Activated naive CD8-positive, alpha-beta T cell treated with anti-CD3 and anti-CD28 coated beads, Interleukin-2, amount 50 U/mL, for 24 hours (primary cell): ENCODE measurements at places on chromosomes 1 and 21.

DNA sequence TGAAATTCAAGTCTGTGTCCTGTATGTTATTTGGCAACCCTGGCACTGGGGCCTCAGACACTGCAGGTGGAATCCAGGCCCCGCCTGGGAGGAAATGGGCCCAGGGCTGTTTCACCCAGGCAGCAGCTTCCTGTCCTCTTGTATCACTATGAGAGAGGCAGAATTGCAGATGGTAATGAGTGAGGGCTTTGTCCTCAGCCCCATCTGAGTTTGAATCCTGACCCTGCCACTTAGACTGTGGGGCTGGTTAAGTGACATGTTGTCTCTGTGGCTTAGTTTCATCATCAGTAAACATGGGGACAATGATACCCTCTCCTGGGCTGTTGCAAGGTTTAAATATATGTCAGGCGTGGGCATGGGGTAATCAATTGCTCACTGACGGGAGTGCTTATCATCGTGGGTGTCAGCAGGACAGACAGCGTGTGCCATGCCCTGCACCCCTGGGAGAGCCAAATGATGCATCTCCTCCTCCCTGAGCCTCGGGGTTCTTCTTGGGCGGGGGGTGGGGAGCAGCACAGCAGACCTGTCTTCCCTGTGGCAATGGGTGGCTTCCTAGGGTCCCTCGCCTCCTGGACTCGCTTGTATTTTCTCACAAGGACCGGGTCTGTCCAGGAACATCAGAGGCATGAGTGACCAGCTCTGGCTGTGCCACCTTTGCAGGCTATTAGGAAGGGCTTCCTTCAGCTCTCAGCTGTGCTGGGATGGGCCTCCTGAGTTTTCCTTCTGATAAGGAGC, 42.1 kb downstream of the ARHGEF10L start:
- no peak for DNase-seq

GRCh38 chr1:36781098-36781497, 253.2 kb downstream of the GRIK3 start:
- no peak for DNase-seq

- DNase-seq = no peak
Observed at GRCh38 chr1:214364386-214364785, 83.4 kb downstream of the SMYD2 start.

- DNase-seq = no peak
Observed at GRCh38 chr1:62325081-62325480, 5.8 kb upstream of the KANK4 start.

DNA sequence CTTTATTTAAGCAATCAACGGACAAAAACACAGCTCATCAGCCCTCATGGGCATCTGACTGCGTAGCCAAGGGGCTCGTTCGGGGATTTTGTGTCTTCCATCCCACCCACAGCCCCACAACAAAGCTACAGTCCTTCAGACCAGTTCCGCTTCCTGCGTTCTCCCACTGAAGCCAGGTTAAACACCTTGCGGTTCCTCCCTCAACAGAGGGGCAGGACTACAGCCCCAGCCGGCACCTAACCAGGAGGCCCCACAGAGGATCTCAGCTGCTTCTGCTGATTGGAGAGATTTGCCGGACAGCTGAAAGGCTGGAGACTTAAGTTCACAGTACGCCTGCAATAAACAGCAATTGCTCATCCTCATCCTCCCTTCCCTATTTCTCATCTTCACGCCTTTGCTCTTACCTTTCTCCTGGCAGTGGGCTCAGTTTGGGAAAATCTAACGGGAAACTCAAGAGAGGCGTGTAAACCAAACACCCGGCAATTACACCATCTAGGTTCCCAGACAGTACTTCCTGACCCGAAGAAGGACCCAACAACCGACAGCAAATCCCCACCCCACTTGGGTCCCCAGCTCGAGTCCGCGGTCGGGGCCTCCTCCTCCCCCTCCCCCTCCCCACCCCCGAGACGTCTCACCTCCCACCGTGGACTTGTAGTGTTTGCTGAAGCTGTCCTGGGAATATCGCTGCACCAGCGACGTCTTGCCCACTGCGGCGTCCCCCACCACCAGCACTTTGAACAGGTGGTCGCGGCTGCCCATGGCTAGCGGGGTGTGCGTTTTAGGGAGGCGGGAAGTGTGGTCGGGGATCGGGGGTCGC, 876 bp downstream of the RAB29 start:
- DNase-seq = peak; percentile 49

DNA sequence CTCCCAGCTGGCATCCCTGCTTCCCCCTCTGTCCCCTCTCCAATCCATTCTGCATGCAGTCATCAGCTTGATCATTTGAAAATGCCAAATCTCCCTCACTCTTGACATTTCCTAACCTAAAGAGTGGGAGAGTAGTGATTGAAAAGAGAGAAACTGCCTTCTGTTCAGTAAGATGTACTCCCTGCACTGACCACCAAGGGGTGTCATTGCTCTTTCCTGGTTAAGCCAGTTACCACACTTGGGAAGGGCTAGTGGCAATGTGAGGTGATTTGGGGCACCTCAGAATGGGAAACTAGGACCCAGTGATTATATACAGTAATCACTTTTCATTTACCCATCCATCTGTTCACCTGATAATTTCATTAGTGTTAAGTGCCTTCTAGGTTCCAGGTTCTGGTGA, 6.9 kb upstream of the TMEM269 start:
- peak; percentile 23 for DNase-seq

GRCh38 chr21:37658121-37658816, 258.0 kb downstream of the KCNJ6 start:
- no peak for DNase-seq

GRCh38 chr1:208467151-208467780, 223.1 kb upstream of the PLXNA2 start:
- DNase-seq = no peak

DNA sequence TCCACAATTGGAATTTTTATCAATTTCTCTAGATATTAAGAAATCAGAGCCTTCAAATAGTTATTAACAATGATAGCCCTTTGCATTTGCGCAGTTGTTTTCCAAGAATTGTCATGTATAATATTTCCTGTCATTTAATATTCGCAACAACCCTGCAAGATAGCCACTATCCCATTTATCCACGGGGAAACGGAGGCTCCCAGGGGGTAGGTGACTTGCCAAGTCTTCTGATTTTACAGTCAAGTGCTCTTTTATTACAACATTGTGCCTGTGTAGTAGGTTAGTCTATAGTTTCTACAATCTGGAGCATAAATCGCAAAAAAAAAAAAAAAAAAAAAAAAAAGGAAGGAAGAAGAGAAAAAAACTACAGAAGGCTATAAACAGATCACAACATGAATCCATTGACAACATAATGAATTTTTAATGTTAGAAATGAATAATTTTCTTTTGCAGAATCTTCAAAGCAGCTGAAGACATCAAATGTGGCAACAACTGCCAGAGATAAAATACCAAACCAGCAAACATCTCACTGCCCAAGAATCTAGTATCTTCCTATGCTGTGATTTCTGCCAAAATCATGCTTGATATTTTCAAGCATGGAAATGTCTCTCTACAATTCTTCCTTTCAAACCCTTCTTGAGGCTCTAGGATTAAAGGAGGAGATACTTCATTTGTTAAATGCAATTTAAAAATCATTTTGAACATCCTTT, 125.5 kb downstream of the PTPN14 start:
- no peak for DNase-seq

- DNase-seq = no peak
Observed at GRCh38 chr1:72623299-72623708, 341.0 kb upstream of the NEGR1 start.

DNA sequence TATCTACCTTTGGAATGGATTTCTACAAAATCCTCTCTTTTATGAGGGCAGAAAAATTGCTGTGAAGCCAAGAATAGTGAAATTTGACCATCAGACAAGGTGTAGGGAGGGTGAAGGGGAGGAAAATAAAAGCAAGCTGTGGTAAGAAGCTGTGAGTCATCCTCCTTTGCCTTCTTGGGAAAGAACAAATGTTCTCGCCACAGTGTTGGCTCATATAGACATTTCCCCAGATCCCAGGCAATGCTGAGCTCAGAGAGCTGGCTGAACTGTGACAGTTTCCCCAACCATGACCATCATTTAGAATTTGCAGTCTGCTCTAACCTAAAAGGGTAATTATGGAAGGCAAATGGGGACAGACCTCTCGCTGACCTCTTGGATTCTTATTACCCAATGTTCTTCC, 235.4 kb downstream of the PBX1 start:
- no peak for DNase-seq

DNA sequence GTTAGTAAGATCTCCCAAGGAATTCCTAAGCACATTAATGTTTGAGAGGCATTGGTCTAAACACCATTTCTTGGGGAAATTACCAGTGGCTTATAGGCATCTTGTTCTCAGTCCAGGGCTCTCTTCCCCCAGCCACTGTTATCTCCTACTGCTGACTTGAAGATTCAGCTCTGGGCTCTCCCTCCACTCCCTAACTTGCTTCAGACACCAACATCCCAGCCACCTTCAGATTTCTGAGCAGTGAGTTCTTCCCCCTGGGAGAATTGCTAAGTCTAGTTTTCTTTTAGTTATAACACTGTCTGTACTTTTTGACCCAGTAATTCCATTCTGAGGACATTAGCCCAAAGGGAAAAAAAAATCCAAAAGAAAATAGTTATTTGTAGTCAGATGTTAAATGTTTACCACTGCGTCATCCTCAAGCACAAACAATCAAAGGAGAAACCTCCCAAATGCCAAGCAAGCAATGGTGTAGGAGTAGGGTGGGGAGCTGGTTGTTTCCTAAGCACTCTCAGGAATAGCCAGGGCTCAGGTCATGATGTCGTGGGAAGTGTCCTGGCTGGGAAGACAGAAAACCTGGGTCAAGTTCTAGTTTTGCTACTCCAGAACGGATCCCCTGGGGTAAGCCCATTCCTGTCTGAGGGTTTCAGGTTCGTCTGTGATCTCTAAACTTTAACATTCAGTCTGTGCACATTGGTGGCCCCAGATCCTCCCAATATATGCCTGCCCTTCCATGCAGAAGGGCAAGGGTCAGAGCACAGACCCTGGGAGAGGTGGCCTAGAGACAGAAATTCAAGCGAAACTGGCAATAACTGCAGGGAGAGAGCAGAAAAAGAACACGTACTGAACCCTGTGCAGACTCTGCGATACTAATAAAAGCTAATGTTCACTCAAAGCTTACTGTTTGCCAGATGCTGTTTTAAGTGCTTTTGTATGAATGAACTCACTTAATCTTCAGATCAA, 191.1 kb upstream of the FGGY start:
- no peak for DNase-seq

DNA sequence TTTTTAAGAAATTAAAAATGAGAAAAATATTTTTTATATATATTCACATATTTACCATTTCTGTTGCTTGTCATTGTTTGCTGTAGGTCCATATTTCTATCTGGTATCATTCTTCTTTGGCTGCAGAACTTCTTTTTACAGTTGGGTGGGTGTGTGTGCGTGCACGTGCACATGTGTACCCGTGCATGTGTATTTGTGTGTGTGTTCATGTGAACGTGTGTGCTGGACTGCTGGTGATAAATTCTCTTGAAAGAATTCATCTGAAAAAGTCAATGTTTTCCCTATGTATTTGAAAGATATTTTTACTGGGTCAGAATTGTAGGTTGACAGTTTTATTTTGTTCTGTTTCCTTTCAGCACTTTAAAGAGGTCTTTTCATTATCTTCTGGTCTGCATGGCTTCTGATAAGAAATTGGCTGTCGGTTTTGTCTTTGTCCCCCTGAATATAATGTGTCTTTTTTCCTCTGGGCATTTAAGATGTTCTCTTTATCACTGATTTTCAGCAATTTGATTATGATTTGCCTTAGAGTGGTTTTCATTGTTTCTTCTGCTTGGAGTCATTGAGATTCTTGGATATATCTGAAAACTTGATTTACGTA, 34.5 kb upstream of the DPH5 start:
- DNase-seq = no peak

GRCh38 chr1:172140591-172140990, 279.9 kb upstream of the C1orf105 start:
- no peak for DNase-seq

DNA sequence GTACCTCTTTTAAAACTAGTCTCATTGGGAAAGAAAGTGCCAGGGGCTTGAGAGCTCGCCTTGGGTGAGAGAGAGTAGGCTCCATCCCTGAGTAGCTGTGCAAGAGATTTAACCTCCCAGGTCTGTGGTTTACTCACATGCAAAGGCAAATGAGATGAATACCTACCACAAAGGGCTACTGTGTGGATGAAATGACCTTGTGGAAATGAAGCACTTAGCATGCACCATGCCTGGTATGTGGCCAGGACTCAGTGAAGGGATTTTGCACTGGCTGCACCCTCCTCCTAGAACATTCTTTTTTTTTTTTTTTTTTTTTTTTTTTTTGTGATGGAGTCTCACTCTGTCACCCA, 120.3 kb downstream of the PROX1 start:
- no peak for DNase-seq

DNA sequence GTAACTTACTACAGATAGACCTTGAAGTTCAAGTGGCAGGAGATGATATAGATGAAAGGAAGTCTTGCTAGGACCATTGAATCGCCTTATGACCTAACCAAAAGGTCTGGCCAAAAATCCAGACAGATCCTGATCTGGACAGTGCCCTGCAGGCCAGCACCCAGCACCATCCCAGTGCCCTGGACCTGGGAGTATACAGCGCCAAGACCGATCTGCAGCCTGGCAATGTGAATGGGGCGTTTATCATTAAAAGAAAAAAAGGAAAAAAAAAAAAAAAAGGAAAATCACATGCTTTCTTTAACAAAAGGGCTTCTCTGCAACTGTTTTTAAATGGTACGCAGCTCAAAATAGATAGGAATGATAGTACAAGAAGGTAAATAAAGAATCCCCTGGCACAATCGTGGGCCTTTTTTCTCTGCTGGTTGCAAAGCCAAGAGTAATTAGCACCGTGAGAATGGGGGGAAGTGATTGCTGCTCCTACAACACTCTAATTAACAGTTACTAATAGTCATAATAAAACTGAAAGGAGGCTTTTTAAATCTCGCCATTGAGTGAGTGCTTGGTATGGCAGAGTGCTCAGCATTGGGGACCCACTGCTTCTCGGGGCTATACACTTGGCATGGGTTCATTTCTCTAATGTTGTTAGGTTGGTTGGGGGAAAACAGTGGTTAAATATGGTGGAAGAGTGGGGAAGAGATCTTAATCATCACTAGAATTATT, 146.7 kb downstream of the KAZN start:
- DNase-seq = no peak

- no peak for DNase-seq
Observed at GRCh38 chr1:226656201-226656600, 82.9 kb downstream of the ITPKB start.

DNA sequence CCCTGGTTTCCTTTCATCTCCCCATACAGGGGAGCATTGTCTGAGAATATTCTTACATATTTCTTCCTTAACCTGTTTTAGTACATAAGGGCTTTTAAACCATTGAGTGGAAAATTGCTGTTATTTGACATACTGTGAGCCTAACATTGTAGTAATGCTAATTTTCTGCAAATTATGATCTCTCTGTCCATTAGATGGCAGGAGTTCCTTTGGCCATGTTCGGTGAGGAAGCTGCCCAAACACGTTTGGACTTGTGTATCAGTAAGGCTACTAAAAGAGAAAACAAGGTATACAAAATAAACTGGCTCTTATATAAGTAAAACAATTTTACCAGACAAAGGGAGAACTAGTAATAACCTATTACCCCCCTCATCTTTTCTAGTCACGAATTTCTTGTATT, 29.2 kb downstream of the CDC7 start:
- no peak for DNase-seq

- DNase-seq = no peak
Observed at GRCh38 chr1:177014325-177014724, 150.2 kb downstream of the ASTN1 start.
